ENCODE measurements at places on chromosomes 6 and 20.

DNA sequence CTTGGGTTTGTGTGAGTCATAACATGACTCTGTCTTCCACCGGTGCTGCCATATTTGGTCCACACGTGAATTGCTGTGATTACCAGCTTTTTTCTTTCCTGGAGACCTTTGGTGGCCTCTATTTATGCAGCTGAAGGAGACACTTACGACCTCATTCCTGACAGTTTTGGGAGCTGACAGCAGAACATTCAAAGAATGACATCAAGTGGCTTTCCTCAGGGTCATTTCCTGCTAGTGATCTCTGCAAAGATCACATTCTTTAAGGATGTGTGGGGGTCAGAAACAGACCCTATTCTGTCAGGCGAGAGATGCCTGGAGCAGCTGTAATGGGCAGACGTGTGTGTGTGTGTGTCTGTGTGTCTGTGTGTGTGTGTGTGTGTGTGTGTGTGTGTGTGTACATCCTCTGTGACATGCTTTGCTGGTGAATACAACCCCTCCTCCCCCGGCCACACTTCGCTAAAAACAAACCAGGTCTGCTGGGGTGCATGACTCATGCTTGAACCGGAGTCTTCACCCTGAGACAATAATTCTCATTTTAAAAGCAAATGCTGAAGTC is 115.6 kb downstream of the TMEM170B start:
- no peaks in the 10 kb centered on the region for H3K27me3 ChIP-seq
- no peak overlapping the region for H3K4me3 ChIP-seq
- no peaks in the 10 kb centered on the region for H3K36me3 ChIP-seq

DNA sequence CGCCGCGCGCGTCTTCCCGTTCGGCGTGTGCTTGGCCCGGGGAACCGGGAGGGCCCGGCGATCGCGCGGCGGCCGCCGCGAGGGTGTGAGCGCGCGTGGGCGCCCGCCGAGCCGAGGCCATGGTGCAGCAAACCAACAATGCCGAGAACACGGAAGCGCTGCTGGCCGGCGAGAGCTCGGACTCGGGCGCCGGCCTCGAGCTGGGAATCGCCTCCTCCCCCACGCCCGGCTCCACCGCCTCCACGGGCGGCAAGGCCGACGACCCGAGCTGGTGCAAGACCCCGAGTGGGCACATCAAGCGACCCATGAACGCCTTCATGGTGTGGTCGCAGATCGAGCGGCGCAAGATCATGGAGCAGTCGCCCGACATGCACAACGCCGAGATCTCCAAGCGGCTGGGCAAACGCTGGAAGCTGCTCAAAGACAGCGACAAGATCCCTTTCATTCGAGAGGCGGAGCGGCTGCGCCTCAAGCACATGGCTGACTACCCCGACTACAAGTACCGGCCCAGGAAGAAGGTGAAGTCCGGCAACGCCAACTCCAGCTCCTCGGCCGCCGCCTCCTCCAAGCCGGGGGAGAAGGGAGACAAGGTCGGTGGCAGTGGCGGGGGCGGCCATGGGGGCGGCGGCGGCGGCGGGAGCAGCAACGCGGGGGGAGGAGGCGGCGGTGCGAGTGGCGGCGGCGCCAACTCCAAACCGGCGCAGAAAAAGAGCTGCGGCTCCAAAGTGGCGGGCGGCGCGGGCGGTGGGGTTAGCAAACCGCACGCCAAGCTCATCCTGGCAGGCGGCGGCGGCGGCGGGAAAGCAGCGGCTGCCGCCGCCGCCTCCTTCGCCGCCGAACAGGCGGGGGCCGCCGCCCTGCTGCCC is 1.1 kb downstream of the SOX4 start:
- ATAC-seq = peak; percentile 50
- no peaks in the 10 kb centered on the region for H3K27me3 ChIP-seq
- peak overlapping the region; percentile 88 for H3K4me3 ChIP-seq
- no peaks in the 10 kb centered on the region for H3K36me3 ChIP-seq
- H3K27ac ChIP-seq = peak overlapping the region; percentile 93
- H3K4me1 ChIP-seq = peaks cover 2% of the 10 kb centered on the region

DNA sequence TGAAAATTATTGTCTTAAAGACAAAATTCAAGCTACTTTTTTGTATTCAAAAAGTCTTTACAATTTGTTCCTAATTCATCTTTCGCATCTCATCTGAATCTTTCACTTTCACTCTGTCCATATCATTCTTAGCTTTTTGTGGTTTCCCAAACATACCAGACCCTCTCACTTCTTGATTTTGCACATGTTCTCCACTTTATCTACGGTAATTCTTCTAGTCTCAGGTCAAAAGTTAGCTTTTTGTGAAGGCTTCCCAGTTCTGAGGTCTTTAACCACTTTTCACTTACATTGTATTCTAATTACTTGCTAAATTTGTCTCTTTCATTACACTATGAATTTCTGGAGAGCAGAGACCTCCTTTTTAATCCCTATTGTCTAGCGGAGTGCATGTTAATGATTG is 34.6 kb upstream of the EPHA7 start:
- H3K36me3 ChIP-seq = no peaks in the 10 kb centered on the region
- no peak overlapping the region for H3K4me3 ChIP-seq
- H3K4me1 ChIP-seq = no peaks in the 10 kb centered on the region
- H3K27ac ChIP-seq = no peak overlapping the region
- H3K27me3 ChIP-seq = no peaks in the 10 kb centered on the region

DNA sequence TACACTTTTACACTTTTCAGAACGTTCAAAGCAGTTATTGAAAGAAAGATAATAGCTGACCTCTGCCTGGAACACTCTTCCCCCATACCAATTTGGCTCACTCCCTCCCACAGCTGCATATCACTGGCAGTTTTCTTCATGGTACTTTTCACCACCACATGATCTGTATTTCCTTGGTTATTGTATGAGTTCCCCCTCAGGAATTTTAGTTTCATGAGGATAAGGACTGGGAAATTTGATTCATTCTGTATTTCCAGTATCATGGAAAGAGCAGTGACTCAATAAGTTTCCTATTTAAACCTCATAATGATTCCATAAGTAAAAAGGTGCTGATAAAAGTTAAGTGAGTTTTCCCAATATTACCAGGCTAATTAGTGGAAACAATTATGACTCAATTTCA is 16.0 kb downstream of the HTR1B start:
- no peaks in the 10 kb centered on the region for H3K36me3 ChIP-seq
- no peak overlapping the region for H3K27ac ChIP-seq
- no peak for ATAC-seq
- H3K4me1 ChIP-seq = peaks cover 19% of the 10 kb centered on the region

DNA sequence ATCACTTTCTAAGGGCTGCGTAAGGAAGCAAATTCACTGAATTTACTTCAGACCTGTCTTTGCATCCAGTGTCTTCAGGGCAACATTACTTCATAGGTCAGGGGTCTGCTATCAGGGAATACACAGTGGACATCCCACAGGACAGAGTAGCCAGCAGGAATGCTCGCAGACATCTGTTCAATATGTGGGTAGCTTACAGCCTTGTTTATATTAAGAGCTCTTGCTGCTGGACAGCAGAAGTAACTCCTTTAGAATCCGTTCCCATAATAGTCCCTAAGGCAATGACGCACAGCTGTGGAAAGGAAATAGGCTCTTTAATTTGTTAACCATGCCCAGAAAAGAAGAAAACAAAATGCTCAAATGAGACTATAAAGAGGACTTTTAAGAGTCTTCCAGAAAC is 198.7 kb downstream of the MOXD1 start:
- peak; percentile 85 for ATAC-seq
- H3K36me3 ChIP-seq = no peaks in the 10 kb centered on the region
- no peaks in the 10 kb centered on the region for H3K27me3 ChIP-seq
- H3K27ac ChIP-seq = peak overlapping the region; percentile 61
- no peak overlapping the region for H3K4me3 ChIP-seq

- ATAC-seq = peak; percentile 85
- H3K27ac ChIP-seq = peak overlapping the region; percentile 53
- H3K27me3 ChIP-seq = no peaks in the 10 kb centered on the region
- no peak overlapping the region for H3K4me3 ChIP-seq
These were observed 29.4 kb upstream of the CLIC5 start for GRCh38 chr6:46044881-46045617.

DNA sequence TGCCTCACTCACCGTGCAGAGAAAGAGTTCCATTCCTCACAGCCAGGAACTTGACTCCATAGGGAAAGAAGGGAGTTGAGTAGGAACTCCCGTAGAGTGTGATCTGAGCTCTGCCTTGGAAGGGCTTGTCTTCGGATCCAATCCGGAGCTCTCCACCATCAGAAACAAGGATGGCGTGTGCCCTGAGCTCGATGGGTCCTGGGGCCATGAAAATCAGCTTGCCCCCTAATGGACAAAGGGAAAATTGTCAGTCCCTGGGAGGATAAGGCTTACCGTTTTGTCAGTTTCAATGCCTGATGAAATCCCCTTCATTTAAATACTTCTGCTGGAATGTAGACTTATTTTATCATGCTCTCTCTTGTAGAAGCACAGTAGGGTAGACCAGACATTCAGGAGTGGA is 153.3 kb downstream of the PKHD1 start:
- ATAC-seq = no peak
- no peaks in the 10 kb centered on the region for H3K4me1 ChIP-seq
- H3K36me3 ChIP-seq = no peaks in the 10 kb centered on the region
- H3K27ac ChIP-seq = no peak overlapping the region
- no peak overlapping the region for H3K4me3 ChIP-seq

DNA sequence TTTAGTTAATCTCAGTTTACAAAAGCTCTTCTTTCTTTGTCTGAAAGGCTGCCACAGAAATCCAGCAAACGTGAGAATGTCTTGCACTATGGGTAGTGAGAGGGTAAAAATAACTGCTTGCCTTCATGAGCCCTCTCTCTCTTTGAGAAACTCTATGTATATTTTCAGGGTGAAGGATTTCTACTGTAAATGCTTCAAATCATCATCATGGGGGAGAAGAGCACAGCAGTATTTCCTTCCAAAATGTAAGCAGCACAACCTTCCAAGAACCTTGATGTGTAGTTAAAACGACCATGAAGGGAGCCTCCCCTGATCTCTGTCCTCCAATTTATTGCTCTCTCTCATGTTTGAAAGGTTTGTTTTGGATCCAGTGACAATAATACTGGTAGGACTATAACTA is 141.3 kb upstream of the CENPW start:
- H3K27me3 ChIP-seq = no peaks in the 10 kb centered on the region
- ATAC-seq = no peak
- H3K4me1 ChIP-seq = no peaks in the 10 kb centered on the region
- H3K36me3 ChIP-seq = no peaks in the 10 kb centered on the region
- no peak overlapping the region for H3K4me3 ChIP-seq
- no peak overlapping the region for H3K27ac ChIP-seq

DNA sequence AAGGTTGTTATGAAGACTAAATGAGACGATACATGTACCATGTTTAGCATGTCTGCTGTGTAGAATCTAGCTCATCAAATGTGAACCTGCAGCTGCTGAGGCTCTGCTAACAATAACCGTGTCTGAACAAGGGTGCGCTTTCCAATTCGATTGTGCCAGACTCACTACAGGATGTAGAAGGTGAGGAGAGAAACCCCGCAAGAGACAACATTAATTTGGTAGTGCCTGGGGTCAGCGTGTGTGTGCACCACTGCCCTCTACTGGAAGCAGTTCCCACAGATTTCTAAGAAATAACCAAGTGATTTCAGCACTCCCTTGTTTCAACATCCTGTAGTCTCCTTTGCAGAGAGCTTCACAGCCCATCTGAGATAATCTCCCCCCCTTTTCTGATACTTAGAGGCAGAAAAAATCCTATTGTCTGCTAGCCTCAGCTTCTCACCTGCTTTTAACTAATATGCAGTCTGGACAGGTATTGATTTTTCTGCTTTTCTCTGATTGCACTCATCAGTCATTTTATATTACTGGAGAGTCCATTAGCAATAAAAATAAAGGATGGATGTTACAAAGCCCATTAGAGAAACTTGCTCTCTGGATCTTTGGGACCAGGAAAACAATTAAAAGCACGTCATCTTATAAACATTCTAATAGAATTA is 96.7 kb upstream of the BACH2 start:
- H3K36me3 ChIP-seq = no peaks in the 10 kb centered on the region
- H3K4me3 ChIP-seq = no peak overlapping the region
- no peaks in the 10 kb centered on the region for H3K27me3 ChIP-seq
- peak; percentile 80 for ATAC-seq
- H3K27ac ChIP-seq = no peak overlapping the region

GRCh38 chr6:153028286-153028685 is 25.8 kb upstream of the MTRF1L start:
- H3K27me3 ChIP-seq = no peaks in the 10 kb centered on the region
- H3K36me3 ChIP-seq = no peaks in the 10 kb centered on the region
- no peak overlapping the region for H3K27ac ChIP-seq
- no peak overlapping the region for H3K4me3 ChIP-seq

- no peak for ATAC-seq
- no peak overlapping the region for H3K27ac ChIP-seq
- no peaks in the 10 kb centered on the region for H3K4me1 ChIP-seq
- H3K36me3 ChIP-seq = no peaks in the 10 kb centered on the region
- H3K4me3 ChIP-seq = no peak overlapping the region
- H3K27me3 ChIP-seq = peaks cover 100% of the 10 kb centered on the region
These were observed 64.9 kb upstream of the BHLHE23 start for GRCh38 chr20:63071541-63072181.

- no peak for ATAC-seq
- H3K4me1 ChIP-seq = no peaks in the 10 kb centered on the region
- H3K36me3 ChIP-seq = no peaks in the 10 kb centered on the region
- H3K27ac ChIP-seq = no peak overlapping the region
- no peaks in the 10 kb centered on the region for H3K27me3 ChIP-seq
These were observed 136.9 kb upstream of the SGK1 start for GRCh38 chr6:134454794-134455193.
